Stimulated activated effector memory CD8-positive, alpha-beta T cell treated with anti-CD3 and anti-CD28 coated beads, Interleukin-12 subunit alpha, Interleukin-12 subunit beta, amount 100 ng/mL, for 72 hours (primary cell): ENCODE measurements at places on chromosomes 11 and 22.

GRCh38 chr11:103007521-103007920 is 52.0 kb upstream of the MMP13 start:
- no peak for DNase-seq

- no peak for DNase-seq
Measured at GRCh38 chr11:94091091-94091490, 37.5 kb upstream of the PANX1 start.

GRCh38 chr11:109707411-109707810 is 285.4 kb downstream of the C11orf87 start:
- DNase-seq = no peak

GRCh38 chr11:27153136-27153535 is 112.5 kb downstream of the BBOX1 start:
- no peak for DNase-seq

DNA sequence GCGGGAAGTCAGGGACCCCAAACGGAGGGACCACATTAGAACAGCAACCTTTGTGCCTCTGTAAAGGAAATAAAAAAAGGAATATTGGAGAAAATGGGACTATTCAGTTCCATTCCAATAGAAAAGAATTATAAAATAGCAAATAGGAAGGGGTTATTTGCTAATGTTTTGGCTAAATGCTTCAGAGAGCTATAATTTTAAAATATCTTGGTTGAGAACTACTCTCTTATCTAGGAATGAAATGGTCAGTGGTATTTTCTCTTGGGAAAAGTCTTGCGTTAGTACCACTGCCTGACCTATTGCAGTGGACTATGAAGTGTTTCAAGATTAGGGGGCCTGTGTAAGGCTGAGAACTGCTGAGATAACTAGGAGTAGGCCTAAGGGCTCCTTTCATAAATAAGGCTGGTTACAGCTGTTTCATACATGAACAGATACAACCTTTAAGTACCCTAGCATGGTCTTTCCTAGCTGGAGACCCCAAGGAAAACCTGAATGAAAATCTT is 6.9 kb upstream of the WEE1 start:
- DNase-seq = no peak

- no peak for DNase-seq
Measured at GRCh38 chr11:102081313-102081712, 28.9 kb upstream of the YAP1 start.

GRCh38 chr11:95483339-95483738 is 252.3 kb upstream of the SESN3 start:
- DNase-seq = no peak

GRCh38 chr22:23128269-23129108 is 13.3 kb downstream of the RSPH14 start:
- peak; percentile 64 for DNase-seq

GRCh38 chr11:61524963-61525587 is 16.5 kb downstream of the LRRC10B start:
- no peak for DNase-seq

DNA sequence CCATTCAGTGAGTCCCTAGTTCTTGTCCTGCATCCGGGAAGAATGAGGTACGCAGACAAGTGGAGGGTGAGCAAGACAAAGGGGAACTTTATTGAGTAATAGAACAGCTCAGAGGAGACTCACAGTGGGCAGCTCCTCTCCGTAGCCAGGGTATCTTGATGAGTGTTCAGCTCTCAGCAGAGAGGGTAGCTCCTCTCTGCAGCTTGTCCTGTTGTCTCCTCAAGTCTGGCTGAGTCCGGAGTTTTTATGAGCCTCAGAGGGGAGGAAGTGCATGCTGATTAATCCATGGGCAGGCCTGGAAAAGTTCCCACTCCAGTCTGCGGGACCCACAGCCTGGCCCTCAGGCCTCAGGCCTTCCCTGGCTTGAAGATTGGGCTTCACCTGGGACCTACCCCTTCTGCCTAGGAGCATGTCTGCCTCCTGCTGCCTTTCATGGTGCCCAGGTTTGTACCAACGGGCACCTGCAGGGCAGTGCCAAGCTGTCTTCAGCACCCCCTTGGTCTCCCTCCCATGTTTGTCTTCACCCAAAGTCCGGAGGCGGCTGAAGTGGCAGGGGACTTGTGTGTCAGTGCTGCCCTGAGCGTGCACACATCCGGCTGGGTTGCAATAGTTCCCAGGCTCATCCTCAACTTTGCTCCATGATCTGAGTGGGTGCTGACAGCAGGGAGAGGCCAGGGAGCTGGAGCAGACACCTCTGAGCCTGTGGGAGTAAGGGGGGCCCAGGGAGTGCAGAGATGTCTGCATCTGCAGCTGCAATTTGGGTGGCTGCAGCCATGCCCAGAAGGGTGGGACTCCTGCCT is 134.2 kb downstream of the LDLRAD3 start:
- no peak for DNase-seq

DNA sequence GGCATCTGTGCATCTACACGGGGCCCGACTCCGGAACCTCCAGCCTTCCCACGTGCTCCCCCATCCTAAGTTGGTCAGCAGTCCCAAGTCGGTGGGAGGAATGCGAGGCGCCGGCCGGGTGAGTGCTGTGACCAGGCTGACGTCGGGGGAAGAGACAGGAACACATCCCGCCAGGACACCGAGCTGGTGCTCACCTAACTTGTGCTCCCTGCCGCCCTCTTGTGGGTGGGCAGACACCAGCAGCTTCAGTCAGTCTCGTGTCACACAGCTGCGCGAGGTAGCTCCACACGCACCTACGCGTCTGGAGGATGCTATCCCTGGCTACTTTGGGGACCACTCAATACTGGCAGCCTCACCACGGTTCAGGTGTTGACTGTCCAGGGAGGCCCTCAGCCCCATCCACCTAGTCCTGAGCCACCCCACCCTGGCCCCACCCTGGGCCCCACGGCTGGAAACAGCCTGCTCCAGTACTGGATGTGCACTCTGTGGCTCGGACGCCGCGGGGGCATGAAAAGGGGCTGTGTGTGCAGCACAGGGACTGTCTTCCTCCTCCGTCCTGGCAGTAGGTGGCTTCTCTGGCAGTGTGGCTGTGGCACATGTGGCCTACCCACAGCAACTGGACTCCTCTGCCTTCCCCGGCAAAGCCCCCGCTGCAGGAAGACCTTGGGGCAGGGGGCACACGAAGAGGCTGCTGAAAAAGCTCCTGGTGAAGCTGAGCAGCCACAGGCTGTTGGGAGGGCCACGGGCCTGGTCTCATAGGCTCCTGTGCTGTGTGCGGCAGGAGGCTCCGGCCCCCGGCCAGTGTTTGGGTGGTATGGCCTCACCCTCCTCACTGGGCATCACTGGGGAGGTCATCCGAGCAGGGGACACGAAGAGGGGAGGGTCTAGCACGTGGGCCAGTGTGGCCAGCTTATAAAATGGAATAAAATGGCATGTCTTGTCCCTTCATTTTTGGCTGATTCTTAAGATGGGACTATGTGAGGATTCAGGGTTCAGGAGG is 11.2 kb upstream of the BID start:
- DNase-seq = peak; percentile 83

GRCh38 chr22:32714458-32715430 is 86.8 kb upstream of the TIMP3 start:
- no peak for DNase-seq

DNA sequence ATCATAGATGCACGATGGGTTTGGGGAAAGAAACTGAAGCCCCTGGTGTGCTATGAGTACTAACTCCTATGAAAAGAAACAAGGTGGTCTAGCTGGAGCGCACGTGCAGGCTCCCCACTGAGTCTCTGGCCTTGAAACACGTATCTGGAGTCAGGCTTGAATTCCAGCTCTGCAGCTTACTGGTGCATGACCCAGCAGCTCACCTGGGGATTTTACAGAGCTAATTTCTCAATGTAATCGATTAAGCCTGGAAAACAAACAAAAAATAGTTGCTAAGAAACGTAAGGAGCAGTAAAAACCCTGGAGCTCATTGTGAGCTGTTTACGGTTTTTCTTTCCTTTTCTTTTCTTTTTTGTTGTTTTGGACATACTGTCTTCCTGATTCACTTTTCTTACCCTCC is 12.3 kb downstream of the KCNJ1 start:
- DNase-seq = no peak

GRCh38 chr22:49359076-49359475 is 468.6 kb downstream of the BRD1 start:
- no peak for DNase-seq

GRCh38 chr11:71420455-71421241 is 27.5 kb downstream of the DHCR7 start:
- no peak for DNase-seq
